ENCODE measurements at places on chromosomes 16 and 17.

DNA sequence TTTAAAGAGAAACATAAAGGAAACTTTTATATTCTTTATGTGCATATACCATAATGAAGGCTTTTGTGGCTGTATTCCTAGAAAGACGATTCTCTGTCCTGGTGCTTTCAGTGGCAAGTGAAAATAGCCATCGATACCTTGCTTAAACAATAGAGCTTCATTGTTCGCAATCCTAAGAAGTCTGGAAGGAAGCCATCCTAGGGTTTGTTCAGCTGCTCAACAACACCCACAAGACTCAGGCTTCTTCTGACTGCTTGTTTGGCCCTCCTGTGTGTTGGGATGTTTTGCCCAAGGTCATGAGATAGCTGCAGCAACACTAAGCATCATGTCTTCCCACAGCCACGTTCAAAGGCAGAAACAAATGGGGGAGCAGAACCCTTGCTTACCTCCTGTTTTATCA, 36.1 kb upstream of the COX10 start:
- no peak for DNase-seq

GRCh38 chr17:20128036-20128667, 119.0 kb downstream of the SPECC1 start:
- DNase-seq = no peak

DNA sequence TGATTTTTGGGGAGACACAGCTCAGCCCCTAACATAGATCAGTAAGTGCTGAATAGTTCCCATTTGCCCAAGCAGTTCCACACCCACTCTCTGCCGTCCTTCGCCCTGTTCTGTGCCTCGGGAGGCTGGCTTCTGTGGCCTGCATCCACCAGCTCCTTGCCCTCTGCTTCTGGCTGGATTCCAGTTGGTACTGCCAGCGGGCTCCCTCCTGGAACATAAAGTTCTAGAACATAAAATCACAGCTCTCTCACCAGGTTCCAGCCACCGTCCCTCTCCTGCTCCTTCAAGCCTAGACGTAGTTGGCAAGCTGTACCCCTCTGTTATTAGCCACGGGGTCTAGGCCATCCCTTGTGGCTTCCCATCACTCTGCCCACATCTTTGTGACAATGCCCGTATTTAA, 3.9 kb upstream of the MRPS23 start:
- no peak for DNase-seq

GRCh38 chr16:4588386-4588785, 26.3 kb downstream of the UBALD1 start:
- DNase-seq = no peak

GRCh38 chr17:4566785-4567184, 6.4 kb upstream of the GGT6 start:
- no peak for DNase-seq

GRCh38 chr17:45867171-45867570, 22.5 kb downstream of the SPPL2C start:
- DNase-seq = no peak

GRCh38 chr17:63786971-63787711, 13.2 kb downstream of the DDX42 start:
- no peak for DNase-seq

- no peak for DNase-seq
These were observed 58.6 kb upstream of the TOB1 start for GRCh38 chr17:50924800-50925199.

GRCh38 chr17:48745381-48746275, 17.1 kb upstream of the HOXB13 start:
- DNase-seq = no peak

DNA sequence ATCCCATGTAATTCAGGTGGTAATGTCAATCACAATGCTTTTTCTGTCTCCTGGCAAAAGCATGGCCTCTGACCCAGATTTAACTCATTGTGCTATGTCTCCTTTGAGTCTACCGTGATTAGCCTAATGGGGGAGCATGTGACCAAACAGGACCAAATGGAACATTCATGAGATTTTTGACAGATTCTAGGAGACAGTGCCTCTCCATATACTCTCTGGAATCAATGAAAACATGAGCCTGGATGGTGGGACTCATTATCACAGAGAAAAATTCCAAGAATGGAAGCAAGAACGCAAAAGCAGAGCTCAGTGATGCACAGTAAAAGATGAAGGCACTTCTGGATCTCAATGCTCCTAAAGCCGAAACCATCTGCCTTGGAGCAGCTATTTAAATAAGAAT, 307.9 kb upstream of the MON1B start:
- no peak for DNase-seq

- DNase-seq = no peak
These were observed 833.2 kb upstream of the RBFOX1 start for GRCh38 chr16:6499413-6499812.

- no peak for DNase-seq
These were observed 386 bp downstream of the CIAO3 start for GRCh38 chr16:740459-740763.

GRCh38 chr16:8522757-8523156, 67.6 kb downstream of the TMEM114 start:
- no peak for DNase-seq

- no peak for DNase-seq
These were observed 112.0 kb upstream of the CREBBP start for GRCh38 chr16:3992297-3993051.

GRCh38 chr16:55710466-55710865, 54.7 kb downstream of the SLC6A2 start:
- no peak for DNase-seq

GRCh38 chr16:65961476-65962143, 404.9 kb upstream of the CDH5 start:
- DNase-seq = no peak

DNA sequence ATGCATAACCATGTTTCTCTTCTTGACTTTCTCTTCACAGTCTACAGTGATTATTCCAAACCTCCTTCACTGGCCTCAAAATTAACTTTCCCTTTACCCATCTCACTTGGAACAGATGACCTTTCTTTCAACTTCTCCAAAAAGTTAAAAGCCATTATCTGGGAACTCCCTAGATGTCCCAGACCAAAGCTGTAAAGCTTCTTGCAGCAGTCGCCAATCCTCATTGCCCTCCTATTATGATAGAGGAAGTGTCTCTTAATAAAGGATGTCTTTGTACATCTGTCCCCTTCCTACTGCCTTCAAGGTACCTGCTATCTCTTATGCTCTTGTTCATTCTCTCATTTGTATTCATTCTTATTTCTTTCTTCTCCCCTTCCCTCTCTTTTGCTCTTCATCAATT, 127.5 kb downstream of the MRTFB start:
- no peak for DNase-seq

GRCh38 chr16:86566601-86566965, at the start of gene FOXC2:
FOXC2 (plus strand) TSS chr16:86566829; CDS start chr16:86567336, 507 bp downstream.
- DNase-seq = no peak

DNA sequence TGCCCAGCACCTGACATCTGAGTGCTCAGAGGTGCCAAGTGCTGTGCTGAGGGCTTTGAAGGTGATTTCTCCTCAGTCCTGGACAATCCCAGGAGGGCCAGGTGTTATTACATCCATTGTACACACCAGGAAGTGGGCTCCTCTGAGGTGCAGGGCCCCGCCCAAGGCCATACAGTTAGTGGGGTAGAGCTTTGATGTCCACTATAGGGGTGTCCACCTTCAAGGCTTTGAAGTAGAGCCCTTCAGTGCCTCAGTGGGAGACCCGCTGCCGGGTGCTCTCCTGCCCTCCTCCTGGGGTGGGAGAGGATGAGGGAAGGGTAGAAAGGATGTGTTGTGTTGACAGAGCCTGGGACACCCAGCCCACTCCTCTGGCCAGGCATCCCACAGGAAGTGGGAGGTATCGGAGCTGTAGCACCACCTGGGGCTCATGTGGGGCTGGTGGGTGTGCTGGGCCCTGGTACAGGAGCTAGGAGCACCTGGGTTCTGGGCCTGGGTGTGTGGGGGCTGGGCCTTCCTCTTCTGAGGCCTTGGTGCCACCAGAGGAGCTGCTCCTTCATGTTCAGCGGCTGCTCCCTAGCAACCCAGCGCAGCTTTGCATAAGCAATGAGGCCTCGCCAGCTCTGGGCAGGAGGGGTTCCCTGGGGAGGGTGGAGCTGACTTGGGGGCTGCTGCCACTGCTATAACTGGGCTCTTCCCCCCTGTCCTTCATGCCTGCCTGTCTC, 7.4 kb downstream of the LASP1 start:
- no peak for DNase-seq

DNA sequence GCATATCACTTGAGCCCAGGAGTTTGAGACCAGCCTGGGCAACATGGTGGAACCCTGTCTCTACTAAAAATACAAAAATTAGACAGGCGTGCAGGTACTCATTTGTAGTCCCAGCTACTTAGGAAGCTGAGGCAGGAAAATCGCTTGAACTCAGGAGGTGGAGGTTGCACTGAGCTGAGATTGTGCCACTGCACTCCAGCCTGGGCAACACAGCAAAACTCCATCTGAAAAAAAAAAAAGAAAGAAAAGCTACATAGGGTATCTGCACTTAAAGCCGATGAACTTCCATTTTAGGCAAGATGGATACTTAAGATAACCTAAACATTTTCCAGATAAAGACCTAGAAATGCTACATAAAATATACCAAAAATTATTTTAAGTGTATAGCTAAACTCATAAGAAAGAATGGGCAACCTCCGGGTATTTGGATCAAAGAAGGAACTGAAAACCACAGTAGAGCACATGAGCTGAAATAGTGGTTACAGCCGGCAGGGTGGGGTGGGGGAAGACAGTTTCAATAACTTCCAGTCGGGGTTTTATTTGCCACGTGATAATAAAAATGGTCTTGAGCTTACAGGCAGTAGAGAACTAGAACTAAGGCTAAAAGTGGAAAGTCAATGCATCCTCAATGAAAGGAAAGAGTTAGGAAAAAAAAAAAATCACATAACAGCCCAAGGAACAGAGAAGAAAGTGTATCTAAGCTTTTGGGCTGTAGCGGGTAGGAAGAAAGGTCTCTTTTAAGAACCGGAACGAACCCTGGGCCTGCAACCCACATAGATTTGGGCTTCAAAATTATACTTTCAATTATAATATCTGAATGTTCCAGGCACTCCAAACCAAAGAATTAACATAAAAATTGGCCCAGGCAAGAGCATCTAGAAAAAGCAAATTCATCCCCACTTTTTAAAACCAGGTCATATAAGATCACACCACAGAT, 53.1 kb downstream of the CFDP1 start:
- DNase-seq = no peak

DNA sequence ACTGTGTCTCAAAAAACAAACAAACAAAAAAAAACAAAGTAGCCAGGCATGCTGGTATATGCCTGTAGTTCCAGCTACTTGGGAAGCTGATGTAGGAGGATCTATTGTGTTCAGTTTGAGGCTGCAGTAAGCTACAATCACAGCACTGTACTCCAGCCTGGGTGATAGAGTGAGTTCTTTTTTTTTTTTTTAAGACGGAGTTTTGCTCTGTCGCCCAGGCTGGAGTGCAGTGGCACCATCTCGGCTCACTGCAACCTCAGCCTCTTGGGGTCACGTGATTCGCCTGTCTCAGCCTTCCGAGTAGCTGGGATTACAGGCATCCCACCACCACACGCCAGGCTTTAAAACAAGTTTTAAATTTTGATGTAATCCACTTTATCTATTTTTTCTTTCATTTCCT, 80.2 kb upstream of the STAC2 start:
- DNase-seq = no peak

DNA sequence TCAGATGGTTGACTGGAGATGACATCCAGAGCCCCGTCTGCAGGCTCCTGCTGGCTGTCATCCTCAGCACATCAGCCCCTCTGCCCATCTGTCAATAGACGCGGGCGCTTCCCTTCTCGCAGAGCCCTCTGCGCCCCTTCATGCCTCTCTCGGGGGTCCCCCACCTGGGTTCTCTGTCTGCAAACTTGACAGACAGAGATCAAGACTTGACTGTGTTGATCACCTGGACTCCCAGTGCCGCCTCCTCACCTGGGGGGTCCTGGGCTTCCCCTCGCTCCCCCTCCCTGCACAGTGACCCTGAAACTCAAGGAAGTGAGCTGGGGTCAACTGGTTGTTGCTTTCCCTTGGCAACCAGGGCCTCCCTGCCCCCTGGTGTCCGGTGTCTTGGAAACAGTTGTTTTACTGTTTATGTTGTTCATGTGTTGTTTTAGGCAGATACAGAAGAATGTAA, 31.9 kb downstream of the RNF213 start:
- DNase-seq = no peak

DNA sequence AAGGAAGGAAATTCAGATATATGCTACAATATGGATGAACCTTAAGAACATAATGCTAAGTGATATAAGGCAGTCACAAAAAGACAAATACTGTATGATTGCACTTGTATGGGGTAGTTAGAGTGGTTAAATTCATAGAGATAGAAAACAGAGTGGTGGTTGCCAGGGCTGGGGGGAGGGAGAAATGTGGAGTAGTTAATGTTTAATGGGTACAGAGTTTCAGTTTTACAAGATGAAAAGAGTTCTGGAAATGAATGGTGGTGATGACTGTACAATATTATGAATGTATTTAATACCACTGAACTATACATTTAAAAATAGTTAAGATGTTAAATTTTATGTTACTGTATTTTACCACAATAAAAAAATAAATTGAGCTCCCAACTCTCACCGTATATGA, 157.9 kb downstream of the TOX3 start:
- no peak for DNase-seq

Data from stimulated activated CD8-positive, alpha-beta memory T cell treated with anti-CD3 and anti-CD28 coated beads, Interleukin-7, amount 100 ng/mL, for 1 hour (primary cell).